IPS DF 19.7 (cell line): ENCODE measurements at places on chromosomes 5 and 9.

GRCh38 chr5:114153833-114154232 is 208.0 kb upstream of the KCNN2 start:
- DNase-seq: no peak

GRCh38 chr9:35617548-35617947 is 665 bp downstream of the CD72 start:
- DNase-seq: no peak

GRCh38 chr9:76454311-76454710 is 4.7 kb upstream of the GCNT1 start:
- DNase-seq: no peak

DNA sequence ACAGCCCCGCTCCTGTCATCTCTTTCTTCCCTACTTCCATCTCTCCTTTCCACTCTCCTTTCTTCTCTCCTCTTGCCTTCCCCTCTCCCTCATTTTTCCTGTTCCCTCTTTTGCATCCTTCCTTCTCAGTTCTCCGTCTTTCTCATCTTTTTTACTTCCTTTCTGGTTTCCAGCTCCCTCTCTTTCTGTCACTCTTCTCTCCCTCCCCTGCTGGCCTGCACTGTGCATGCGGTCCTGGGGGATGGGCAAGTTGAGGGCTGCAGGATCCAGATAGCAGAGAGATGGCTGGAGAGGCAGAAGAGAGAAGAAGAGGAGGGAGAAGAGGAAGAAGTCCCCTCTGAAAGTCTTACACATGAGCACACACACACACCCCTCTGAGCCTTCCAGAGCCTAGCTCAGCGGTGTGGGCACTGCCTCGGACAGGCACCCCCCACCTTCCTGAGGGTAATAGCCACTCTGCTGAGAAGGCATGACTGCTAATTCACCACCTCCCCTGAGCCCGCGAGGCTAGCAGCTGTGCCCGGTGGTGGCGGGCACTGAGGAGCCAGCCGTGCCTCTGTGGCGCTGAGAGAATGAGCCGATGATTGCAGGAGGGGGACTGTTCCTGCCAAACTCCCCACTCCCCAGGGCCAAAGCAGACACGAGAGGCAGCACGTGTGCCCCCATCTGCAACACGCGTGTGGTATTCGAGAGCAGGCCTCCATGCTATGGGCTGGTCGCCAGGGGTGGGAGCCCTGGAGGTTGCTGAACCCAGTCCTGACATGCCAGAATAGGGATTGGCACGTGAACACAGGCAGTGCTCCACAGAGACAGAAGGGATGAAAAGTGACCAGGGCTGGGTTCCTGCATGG is 3.7 kb upstream of the CAMK2A start:
- no peak for DNase-seq

DNA sequence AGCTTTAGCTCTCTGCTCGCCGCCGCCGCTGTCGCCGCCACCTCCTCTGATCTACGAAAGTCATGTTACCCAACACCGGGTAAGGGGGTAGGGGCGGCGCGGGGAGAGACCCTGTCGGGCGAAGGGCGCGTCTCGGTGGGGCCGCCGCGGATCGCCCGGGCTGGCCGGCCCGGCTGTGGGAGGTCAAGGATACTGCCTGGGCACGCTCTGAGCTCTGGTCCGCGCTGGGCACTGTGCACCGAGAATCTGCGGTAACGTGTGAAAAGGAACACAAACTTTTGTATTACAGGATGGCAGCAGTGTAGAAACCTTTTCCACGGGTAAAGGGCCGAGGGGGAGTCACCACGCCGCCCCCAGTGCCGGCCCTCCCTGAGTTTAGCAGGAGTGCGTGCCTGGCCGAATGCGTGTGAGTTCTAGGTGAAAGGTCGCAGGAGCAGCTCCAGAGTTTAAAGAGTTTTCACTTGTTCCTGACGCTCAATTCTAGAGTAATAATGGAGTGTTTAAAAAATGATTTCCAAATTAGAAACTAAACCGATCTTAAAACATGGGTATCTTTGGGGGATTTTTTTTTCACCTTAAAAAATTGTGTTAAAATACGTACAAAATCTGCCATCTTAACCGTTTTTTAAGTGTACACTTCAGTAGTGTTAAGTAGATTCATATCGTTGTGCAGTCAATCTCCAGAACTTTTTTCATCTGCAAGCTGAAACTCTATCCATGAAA is at the start of gene HSDL2:
Gene HSDL2, plus strand, starts transcription at position 7 of the 723 bp plus-strand sequence. Its CDS starts 56 bp downstream, at position 63.
- no peak for DNase-seq

- no peak for DNase-seq
Observed at GRCh38 chr5:110045158-110045557, 355.4 kb downstream of the MAN2A1 start.

- DNase-seq: no peak
Observed at GRCh38 chr5:142432369-142432863, 107.6 kb upstream of the SPRY4 start.

DNA sequence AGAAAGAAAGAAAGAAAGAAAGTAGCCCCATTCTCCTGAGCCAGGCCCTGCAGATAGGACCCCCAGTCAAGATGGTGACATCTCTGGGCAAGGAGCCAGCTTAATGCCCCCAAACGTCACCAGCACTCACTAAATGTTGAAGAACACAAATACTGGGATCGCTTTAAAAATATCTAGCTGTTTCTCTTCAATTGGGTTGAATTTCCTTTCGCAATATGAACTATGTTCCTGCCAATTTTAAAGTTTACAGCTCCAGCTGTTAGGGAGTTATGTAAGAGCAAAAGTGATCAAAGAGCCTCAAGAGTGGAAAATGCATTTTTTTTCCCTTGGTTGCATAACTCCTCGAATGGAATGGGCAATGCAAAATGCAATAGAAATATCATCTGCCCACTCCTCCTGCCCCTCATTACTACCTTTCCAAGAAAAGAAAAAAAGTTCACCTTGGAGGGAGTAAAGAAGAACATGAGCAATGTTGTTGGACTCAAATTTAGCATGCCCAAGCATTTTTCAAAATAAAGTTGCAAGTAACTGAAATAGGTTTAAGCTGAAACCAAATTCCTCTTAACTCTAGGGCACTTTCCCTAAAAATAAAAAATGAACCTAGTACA is 244.2 kb upstream of the PIK3R1 start:
- DNase-seq: no peak

- no peak for DNase-seq
Observed at GRCh38 chr9:22992780-22993179, 546.2 kb downstream of the DMRTA1 start.

DNA sequence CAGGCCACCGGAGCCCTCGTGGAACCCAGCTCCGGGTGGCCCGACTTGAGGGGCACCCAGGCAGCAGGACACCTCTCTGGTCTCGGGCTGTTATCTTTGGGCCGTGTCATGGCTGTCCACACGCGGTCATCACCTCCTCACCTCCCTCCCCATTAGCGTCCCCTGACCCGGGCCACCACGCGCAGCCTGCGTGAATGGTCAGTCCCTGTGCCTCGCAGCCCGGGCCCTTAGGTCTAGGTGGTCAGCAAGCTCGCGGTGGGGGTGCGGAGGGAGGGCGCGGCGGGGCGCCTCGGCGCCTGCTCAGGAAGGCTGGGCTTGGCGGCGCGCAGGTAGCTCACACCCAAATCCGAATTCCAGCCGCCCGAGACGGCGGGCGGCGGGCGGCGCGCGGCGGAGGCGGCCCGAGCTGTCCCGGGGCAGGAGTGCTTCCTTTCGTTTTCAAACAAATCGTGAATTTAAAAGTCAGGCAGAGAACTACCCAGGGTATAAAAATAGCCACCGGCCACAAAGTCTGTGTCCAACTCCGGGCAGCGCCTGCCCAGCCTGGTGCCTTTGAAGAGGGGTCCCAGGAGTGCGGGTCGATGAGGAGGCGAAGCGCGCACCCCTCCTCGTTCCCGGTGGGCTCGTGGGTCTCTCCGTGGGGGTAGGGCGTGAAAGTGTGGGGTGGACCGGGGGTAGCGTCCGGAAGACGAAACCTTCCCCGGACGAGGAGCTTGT is 1.0 kb upstream of the RXRA start:
- no peak for DNase-seq

- no peak for DNase-seq
Observed at GRCh38 chr5:155211764-155212163, 198.2 kb downstream of the KIF4B start.

GRCh38 chr9:131018621-131019020 is 9.6 kb downstream of the LAMC3 start:
- no peak for DNase-seq

- no peak for DNase-seq
Observed at GRCh38 chr9:94990897-94991561, 264.5 kb downstream of the AOPEP start.

DNA sequence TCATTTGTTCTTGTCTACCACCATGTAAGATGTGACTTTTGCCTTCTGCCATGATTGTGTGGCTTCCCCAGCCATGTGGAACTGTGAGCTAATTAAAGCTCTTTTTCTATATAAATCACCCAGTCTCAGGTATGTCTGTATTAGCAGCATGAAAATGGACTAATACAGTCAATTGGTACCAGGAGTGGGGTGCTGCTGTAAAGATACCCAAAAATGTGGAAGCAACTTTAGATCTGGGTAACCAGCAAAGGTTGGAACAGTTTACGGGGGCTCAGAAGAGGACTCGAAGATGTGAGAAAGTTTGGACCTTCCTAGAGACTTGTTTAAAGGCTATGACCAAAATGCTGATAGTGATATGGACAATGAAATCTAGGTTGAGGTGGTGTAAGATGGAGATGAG is 488.9 kb downstream of the ISL1 start:
- DNase-seq: no peak

- DNase-seq: no peak
Observed at GRCh38 chr9:38127271-38127839, 58.3 kb upstream of the SHB start.

DNA sequence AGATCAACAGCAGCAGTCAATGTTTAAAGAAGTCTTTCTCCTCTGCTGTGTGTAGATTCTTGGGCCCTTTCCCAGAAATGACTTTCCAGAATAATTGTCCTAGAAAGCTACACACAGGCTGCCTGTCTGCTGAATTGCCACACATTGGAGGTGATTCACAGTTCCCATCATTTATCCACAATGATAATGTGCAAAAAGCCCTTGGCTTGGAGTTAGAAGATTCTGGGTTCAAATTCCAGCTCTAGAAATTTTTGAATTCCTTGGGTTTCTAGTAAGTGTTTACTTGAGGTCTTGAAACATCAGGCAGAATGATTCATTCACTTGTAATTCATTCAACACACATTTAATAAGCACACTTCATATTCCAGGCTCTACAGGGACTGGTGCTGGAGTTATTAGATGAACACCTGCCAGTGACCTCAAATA is 28.6 kb upstream of the EPB41L4B start:
- DNase-seq: no peak

DNA sequence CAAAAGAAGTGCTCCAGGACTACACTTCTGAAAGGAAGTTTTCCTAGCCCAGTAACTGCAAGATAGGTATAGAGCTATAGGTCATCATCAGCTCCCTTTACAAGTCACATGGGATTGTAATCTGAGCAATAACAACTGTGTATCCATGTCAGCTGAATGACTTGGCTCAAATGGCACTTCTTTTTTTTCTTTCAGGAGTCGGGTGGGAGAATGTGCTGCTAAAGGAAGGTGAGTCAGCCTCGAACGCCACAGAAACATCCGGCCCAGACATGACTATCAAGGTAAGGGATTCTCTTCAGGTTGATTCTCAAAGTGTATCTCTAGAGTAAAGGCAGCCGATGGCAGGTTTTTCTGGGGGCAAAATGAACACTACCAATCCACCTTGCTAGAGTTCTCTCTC is 192.2 kb downstream of the C9orf152 start:
- no peak for DNase-seq

DNA sequence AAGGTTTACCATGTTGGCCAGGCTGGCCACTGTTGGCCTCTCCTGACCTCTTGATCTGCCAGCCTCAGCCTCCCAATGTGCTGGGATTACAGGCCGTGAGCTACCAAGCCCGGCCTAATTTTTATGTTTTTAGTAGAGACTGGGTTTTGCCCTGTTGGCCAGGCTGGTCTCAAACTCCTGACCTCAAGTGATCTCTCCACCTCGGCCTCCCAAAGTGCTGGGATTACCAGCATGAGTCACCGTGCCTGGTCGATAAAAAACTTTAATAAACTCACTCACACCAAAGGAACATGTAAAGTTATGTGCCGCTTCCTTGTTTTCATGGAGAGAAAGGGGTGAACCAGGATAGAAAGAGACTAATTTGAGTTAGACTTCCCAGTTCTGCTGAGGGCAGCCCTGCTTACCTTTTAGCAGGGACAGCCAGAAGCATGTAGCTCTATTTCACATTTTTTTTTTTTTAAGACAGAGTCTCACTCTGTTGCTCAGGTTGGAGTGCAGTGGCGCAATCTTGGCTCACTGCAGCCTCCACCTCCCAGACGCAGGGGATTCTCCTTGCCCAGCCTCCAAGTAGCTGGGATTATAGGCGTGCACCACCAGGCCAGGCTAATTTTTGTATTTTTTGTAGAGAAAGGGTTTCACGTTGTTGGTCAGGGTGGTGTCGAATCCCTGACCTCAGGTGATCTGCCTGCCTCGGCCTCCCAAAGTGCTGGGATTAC is 11.4 kb upstream of the HAUS6 start:
- DNase-seq: no peak

GRCh38 chr5:67802766-67803165 is 412.8 kb upstream of the PIK3R1 start:
- no peak for DNase-seq

DNA sequence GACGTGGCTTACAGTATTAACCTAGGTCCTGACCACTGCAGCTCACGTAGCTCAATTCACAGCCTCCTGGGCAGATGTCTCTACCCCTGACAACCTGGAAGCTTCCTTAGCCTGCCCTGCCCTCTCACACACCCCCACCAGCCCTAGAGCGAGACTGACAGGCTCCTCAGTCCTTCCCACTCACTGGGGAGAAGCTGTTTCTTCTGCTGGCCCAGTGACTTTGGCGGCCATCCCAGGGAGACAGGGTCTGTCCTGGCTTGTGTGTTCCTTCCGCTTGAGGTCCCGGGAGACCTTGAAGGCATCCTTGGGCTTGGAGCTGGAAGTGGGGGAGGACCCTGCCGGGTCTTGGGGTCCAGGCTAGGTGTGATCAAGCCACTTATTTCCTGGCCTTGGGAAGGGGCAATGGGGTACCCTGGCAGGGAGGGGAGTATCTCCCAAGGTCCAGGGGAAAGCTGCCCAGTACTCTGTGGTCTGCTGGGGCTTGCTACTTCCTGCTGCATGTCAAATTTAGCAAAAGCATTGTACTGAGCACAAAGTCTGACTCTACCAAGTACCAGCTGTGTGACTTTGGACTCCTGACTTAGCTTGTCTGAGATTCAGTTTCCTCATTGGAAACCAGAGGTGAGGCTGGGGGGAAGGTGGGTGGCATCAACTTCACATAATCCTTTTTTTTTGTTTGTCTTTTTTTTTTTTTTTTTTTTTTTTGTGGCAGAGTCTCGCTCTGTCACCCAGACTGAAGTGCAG is 1.9 kb downstream of the MIGA2 start:
- DNase-seq: no peak

DNA sequence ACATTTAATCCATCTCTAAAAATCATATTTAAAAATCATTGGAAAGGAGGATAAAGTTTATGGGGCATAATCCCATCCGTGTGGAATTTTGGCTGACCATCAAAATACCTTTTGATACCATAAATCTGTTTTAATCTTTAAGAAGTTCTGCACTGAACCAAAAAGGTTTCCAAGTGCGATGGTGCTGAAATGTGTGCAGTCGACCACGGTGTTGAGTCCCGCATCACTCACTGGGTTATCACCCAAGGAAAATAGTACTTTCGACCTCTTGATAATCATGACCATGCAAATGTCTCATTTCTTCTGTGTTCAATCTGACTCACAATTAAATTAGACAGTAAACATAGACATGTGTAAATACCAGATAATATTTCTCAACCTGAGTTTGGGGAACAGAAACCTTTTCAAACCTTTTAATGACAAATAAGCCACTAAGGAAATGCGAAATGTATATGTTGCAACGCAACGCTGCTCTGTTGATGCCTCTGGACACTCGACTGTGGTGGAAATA is 62.0 kb upstream of the CDH6 start:
- no peak for DNase-seq
